ENCODE measurements at places on chromosomes 6 and 20.

GRCh38 chr6:18406955-18407749 lies 20.0 kb downstream of the RNF144B start:
- no peak for DNase-seq

DNA sequence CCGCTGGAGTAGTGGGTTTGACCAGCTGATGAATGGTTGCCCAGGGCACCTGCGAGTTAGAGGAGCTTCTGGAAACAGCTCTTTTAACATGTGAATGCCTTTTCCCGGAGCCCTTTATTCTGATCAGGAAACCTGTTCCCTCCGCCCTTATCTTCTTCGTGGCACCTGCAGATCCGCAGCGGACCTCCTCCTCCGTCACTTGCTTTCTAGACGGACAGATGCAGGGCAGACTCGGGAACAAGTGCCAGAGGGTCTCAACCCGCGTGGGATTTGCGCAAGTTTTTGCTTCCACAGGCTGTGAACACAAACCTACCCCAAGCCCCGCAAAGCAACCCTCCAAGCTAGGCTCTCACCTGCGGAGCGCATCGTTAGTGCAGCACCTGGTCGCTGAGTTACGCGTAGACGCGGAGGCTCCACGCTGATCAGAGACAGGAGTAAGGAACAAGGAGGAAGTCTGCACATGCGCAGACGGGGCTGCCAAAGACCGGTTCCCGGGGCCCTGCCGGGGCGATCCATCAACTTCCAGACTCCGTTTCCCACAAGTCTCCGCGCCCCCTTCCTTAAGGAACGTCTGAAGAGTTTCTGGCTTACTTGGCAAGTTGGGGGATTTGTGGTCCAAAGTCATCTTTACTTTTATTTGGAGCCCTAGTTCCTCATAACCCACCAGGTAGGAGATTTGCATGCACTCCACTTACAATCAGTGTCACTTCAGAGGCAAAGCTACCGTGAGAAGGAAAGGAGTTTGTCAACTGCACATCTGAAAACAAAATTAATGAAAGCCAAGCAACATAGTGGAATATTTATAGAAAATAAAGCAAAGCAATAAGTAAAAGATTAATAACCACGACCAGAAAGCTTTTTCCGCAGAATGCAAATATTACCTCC lies 52.7 kb upstream of the ELMO2 start:
- no peak for DNase-seq

- DNase-seq: no peak
Observed at GRCh38 chr20:39611901-39612300, 649.8 kb downstream of the DHX35 start.

GRCh38 chr20:1838556-1839279 lies 56.5 kb upstream of the SIRPA start:
- no peak for DNase-seq

- DNase-seq: no peak
Observed at GRCh38 chr20:15227102-15227501, 889.7 kb upstream of the FLRT3 start.

DNA sequence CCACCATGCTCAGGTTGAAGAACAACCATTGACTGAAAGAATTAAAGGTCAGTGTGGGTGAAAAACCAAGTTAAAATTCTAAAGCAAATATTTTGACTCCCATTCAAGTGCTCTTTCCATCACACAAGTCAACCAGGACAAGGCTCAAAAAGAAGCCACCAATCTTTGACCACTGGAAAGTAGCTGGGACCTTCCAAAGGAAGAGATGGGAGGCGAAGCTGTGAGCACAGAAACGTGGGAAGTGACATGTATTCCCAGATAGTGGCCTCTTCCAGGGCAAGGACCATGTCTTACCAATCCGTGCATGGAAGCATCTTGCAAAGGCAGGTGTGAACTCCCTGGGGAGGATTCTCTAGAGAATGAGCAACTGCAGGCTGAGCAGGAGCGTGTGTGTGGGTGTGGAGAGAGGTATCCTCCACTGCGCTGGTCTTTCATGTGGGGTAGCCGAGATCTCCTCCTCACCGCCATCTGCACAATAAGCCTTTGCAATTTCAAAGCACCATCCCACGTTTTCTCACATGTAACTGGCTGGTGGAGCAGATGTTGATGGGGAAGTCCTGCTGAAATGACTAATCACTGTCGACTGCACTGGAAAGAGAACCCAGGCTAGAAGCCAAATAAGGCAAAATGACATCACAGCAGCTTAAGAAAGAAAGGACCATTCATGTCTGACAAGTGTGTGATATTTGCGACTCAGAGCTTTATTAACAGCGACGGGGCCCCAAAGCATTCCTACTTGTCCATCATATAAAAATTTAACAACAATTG lies 189.4 kb upstream of the RREB1 start:
- DNase-seq: peak; percentile 39

DNA sequence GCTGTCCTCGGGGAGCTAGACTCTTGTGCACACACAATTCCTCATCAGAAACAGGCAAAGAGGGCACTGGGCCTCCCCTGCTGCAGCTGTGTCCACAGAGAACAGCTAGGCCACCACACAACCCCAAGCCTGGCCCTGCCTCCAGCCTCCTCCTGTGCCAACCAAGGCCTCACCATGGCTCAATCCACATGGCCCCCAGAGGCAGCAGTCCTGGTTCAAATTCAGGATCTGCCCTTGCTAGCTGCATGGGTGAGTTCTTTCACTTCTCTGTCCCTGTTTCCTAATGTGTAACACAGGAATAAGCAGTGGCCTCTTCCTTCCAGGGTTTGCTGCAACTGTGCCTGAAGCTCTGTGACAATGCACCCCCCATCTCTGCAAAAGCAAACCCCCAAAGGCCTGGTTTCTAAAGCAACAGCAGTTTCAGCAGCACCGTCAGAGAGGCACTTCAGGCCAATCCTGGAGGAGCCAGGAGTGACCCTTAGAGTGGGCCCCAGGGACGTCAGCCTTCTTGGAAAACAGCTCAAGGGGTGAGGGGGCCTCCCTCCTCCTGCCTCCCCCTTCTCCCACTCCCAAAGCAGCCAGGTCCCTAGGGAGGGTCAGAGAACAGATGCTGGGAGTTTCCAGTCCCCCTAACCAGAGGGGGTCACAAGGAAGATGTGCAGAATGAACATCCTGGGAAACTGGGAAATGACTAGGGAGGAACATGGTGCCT lies 2.2 kb downstream of the ADISSP start:
- no peak for DNase-seq

DNA sequence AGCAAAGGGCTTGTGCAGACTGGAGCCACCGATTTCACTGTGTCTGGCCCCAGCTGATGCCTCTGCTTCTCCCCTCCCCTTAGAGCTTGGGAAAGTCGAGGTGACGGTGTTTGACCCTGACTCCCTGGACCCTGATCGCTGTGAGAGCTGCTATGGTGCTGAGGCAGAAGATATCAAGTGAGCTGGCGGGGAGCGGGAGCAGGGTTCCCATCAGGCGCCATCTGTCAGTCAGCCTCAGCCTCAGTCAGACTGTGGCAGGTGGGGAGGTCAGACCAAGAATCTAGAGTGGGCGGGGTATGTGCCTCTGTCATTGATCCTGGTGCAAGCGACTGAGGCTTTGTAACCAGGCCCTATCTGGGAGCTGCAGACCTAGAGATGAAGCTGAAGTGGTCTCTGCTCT lies 5.5 kb downstream of the ERGIC3 start:
- no peak for DNase-seq

- no peak for DNase-seq
Observed at GRCh38 chr6:157562997-157563396, 182.0 kb downstream of the ZDHHC14 start.

GRCh38 chr6:2969549-2969948 lies 1.8 kb downstream of the SERPINB6 start:
- DNase-seq: no peak

GRCh38 chr6:20338156-20338555 lies 63.5 kb upstream of the E2F3 start:
- no peak for DNase-seq

- no peak for DNase-seq
Observed at GRCh38 chr20:10263385-10264165, 44.9 kb downstream of the SNAP25 start.

- DNase-seq: no peak
Observed at GRCh38 chr6:129647044-129647443, 62.9 kb downstream of the ARHGAP18 start.

DNA sequence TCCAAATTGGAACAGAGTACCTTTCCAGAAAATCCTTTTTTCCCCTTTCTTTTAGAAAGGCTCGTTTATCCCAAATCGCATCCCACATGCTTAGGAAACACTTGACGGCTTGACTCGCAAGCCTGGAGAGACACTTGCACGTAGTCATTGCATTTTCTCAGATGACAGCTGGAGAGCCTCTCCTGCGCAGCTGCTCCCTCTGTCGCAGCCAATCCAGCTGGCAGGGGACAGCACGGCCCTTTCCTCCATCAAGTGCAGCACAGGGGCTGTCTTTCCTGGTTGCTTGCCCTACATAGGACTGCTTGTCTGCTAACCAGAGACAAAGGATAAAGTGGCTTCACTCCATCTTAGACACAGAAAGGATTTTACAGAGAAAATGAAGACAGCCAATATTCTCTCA lies 77.6 kb upstream of the RGS17 start:
- no peak for DNase-seq

DNA sequence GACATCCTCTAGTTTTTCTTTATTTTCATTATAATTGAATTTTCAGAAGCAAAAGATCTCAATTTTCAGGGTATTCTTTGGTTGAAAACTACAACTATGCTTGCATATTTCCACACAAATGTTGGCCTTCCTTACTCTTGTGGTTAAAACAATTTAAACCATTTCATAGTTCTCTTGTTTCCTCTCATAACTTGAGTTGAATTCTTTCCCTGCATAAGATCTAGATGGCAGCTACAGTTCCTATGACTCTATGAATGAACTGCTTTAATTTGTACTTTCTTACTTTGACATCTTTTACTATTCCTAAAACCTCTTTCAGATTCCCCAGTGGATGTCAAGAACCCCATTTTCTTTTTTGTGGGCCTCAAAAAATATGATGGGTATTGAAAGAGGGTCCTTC lies 564.5 kb downstream of the NKAIN2 start:
- no peak for DNase-seq

GRCh38 chr6:1144842-1145767 lies 166.8 kb upstream of the FOXQ1 start:
- DNase-seq: peak; percentile 85

DNA sequence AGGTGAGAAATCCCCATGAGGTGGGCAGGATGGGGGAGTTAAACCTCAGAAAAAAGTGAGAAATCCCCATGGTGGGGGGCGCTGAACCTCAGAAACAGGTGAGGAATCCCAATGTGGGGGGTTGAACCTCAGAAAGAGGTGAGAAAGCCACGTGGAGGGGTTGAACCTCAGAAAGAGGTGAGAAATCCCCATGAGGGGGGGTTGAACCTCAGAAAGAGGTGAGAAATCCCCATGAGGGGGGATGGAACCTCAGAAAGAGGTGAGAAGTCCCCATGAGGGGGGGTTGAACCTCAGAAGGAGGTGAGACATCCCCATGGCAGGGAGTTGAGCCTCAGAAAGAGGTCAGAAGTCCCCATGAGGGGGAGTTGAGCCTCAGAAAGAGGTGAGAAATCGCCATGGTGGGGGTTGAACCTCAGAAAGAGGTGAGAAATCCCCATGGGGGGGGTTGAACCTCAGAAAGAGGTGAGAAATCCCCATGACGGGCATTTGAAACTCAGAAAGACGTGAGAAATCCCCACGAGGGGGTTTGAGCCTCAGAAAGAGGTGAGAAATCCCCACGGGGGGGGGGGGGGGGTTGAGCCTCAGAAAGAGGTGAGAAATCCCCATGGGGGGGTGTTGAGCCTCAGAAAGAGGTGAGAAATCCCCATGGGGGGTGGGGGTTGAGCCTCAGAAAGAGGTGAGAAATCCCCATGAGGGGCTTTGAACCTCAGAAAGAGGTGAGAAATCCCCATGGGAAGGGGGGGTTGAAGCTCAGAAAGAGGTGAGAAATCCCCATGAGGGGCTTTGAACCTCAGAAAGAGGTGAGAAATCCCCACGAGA lies 14.3 kb upstream of the GOPC start:
- DNase-seq: no peak

DNA sequence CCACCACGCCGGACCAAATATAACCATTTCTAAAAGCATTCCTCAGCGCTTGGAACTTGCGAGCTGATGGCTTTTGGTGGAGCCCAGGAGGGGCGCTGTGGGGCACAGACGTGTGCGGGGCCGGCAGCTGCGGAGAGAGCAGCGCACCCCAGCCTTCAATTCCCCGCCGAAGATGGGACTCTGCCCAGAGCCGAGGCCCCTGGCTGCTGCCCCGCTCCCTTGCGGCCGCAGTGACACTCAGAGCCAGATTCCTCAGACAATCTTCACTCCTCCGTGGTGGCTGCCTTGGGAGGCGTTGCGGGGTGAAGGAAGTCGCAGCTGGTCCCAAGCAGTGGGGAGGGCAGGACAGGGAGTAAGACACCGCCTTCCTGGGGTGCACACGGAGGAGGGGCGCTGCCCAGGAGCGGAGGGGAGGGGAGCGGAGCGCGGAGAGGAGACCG lies 87.7 kb downstream of the TMEM242 start:
- peak; percentile 87 for DNase-seq

GRCh38 chr6:125188594-125189203 lies 35.1 kb downstream of the TPD52L1 start:
- DNase-seq: no peak

DNA sequence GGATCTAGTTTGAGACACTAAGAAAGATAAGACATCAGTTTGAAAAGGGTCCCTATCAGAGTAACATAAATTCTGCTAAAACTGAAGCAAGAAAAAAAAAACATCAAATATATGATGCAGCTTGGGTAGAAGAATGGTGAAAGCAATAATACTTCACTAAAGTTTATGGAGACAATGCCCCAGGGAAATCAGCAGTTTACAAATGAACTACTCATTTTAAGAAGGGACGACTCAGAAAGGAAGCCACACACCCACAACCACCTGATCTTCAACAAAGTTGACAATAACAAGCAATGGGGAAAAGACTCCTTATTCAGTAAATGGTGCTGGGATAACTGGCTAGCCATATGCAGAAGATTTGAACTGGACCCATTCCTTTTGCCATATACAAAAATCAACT lies 143.5 kb downstream of the TPBG start:
- DNase-seq: no peak

DNA sequence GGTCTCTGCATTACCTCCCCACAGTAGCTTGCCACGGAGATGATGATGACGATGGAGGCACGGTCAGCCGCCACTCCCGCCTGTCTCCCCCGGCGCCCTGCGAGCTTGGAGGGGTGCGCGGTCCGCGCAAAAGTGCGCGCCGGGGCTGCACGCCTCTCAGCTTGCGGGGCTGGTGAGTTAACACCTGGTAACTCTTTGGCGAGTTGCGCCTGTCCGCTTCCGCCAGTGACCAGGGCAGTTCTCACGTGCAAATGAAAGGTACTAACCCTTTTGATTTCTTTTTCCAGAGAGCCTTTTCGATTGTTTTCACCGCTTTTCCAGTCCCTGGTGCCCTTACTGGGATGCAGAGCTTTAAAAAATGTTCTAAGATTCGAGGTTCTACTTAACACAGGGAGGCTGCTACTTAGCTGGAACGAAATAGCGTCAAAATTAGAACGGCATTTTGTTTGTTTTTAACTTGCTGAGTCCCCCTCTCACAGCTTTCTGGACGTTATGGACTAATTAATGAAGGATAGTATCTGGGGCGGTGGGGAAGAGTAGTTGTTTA lies 6.2 kb downstream of the GRIK2 start:
- no peak for DNase-seq

DNA sequence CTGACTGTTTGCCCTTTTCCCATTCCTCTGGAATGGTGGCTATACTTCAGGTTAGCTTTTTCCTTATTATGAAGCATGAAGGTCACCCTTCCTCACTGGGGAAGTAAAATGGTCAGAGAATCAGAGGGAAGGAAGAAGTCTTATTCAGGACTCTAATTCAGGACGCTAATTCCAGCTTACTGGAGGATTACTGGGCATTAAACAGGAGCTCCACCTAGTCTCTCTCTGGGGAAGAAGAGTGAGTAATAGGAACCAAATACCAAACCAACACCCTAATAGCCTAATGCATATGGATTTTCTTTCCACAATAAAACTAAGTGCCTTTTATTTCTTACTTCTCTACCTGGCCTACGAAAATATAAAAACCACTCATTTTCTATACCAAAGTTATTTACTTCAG lies 10.1 kb downstream of the CRISP1 start:
- DNase-seq: no peak
